GM12878 (cell line): ENCODE measurements at places on chromosomes 1 and 21.

DNA sequence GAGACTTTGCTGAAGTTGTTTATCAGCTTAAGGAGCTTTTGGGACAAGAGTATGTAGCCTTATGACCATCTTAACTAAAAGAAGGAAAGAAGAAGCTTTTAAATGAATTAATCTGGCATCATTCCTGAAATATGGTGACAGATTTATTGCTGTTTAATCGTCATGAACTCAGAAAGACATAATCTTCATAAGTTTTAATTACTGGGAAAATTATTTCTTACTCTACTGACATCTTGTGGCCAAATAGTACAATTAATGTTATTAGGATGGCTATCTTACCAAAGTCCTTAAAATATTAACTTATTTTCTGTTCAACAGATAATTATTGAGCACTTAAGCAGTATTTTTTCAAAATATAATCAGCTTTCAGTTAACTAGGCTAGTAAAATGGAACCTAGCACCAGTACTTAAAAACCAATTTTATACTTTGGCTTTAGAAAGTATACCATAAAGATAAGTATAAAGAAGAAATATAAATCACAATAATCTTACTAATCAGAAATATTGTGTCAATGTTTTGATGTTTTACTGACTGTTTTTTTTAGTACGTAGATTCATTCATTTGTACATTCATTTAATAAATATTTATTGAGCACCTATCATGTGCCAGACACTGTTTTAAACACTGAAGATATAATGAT is 34.7 kb upstream of the GPR25 start:
- DNase-seq, result no peak

DNA sequence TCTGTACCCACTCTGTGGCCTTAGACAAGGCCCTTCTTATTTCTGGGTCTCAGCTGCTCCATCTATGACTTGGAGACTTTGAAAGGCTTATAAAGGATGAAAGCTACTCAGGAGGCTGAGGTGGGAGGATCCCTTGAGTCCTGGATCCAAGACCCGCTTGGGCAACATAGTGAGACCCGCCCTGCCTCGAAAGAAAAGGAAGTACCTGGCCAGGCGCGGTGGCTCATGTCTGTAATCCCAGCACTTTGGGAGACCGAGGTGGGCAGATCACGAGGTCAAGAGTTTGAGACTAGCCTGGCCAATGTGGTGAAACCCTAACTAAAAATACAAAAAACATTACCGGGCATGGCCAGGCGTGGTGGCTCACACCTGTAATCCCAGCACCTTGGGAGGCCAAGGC is 13.4 kb downstream of the ID3 start:
- DNase-seq, result no peak

- no peak for DNase-seq
Measured at GRCh38 chr1:101290119-101290921, 53.5 kb downstream of the S1PR1 start.

DNA sequence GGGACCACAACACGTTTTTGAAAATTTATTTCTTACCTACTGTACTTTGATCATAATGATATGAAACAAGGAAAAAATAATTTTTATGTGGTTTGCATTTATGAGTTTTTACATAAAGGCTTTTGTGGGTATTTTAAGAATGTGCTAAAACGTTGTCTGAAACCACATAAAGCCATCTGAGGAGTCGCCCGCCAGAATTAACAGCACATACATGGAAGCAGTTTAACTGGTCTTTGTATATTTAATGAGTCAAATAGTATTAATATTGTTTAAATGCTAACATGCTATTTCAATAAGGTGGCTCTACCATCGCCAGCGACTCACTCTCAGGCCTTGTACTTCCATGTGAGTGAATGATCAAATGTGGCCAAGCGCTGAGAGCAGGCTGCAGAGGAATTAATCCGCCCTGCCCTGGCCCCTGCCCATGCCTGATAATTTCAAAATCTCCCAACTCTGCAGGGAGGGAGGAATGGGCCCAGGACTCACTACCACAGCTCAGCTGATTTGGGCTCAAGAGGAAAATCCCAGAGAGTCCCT is 49.6 kb downstream of the SLC66A1 start:
- no peak for DNase-seq

GRCh38 chr1:33310702-33311101 is 10.2 kb downstream of the A3GALT2 start:
- DNase-seq, result no peak

GRCh38 chr1:158969855-158970254 is 38.5 kb downstream of the PYHIN1 start:
- no peak for DNase-seq

DNA sequence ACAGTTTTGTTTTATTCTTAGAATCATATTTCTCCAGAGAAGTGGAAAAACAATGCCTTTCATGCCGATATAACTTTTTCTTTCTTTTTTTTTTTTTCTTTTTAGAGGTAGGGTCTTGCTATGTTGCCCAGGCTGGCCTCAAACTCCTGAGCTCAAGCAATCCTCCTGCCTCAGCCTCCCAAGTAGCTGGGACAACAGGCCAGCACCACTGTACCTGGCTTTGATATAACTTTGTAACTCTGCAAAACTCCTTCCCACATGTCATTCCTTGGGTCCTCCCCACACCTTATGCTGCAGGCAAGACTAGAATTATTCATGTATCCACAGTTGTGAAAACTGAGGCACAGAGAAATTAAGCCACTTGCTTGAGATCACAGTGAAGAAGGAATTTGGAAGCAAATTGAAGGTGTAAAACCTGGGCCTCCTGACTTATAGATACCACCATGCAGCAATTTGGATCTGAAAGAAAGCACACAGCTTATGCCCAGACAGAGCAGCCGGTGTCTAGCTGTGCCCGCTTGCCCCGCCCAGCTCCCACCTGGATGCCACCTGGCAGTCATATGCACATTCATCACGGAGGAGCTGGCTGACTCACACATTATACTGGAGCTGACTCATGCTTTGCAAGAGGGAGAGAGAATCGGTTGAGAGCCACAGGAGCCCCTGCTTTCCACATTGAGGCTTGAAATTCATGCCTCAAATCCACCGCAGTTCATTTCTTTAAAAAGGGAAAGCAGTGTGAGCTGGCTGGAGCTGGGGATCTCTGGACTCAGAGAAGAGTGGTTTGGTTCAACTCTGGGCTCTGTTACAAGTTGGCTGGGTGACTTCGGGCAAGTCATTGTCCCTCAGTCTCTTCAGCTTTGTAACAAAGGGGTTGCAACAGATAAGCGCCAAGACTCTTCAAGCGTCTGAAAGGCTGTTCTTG is 8.3 kb upstream of the SLC2A1 start:
- no peak for DNase-seq

- DNase-seq, result no peak
Measured at GRCh38 chr1:5828308-5828935, 163.8 kb downstream of the NPHP4 start.

- DNase-seq, result no peak
Measured at GRCh38 chr1:171488190-171488929, 3.0 kb downstream of the PRRC2C start.

GRCh38 chr1:116861137-116861536 is 48.6 kb upstream of the PTGFRN start:
- no peak for DNase-seq

GRCh38 chr1:111887385-111887784 is 102.1 kb downstream of the KCND3 start:
- DNase-seq, result no peak

DNA sequence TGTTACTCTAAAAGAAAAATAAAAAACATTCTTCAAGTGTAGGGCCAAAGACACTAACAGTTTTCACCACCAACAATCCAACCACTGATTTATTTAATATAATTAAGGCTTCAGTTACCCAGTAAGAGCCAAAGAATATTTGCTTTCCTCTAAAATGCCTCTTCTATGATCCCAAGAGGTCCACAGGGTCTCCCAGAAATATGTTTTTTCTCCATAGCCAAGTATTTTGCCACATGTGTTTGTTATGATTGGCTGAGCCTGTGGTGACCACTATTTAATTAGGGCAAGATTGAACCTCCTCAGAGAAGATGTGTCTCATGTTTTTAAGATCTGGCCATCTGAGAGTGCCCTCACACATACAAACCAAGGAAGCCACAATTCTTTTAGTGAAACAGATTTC is 135.9 kb downstream of the TPR start:
- DNase-seq, result no peak

DNA sequence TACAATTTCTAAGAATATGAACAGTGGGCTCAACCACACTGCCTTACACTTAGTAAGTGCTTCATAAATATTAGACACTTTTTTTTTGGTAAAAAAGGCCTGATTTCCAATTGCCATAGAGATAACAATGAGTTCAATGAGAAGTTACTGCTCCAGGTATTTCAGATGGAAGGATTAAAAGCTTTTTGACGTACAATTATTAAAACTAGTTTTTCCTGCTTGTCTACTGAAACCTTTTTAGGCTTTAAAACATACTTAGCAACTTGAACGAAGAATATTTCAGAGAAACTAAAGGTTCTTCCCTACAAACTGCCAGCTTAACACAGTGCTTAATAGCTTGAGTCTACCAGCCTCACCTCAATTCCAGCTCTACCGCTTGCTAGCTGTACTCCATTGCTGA is 43.7 kb downstream of the TRIT1 start:
- no peak for DNase-seq

GRCh38 chr1:99850459-99851291 is 514 bp downstream of the AGL start:
- no peak for DNase-seq

DNA sequence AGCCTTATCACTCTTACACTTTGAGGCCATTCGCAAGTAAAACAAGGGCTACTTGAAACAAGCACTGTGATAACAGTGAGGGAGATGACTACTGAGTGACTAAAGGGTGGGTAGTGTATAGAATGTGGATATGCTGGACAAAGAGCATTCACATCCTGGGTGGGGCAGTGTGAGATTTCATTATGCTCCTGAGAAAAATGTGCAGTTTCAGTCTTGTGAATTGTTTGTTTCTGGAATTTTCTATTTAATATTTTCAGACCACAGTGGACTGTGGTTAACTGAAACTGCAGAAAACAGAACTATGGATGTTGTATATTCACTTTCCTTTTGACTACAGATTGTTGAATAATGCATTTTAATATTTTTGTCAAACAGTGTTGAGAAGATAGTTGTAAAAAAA is 25.1 kb upstream of the B3GALT2 start:
- DNase-seq, result peak; percentile 19

DNA sequence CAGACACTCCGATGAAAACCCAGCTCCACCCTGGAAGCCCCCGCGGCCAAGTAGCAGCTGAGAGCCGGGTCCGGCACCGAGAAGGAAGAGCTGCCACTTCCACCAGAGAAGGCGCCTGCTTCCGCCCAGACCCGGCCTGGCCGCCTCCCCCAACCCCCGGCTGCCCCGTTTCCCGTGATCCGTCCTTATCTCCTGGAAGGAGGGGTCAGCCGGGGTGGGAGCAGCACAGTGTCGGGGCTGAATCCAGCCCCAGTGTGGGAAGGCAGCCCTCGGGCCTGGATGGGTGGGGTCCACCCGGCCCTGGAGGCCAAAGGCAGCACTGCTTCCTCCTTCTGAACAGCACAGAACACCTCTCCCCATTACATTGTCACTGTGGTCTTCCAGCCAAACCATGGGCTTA is 69.4 kb downstream of the MEGF6 start:
- no peak for DNase-seq

DNA sequence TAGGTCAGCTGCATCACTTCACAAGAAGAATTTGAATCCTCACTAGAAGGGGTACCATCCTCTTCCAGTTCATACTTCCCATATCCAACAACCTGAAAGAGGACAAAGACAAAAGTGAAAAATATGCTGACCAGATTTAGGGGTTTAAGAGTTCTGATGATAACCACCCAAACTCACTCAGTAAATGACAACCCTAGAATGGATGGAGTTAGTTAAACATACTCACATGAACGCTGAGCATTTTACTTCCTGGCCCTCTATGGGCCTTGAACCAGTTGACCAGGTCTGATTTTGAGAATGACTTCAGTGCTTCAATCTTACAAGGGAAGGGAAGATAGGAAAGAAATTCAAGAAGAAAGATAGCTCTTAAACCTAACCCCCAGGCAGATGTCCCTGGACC is 89.2 kb downstream of the NRDC start:
- no peak for DNase-seq

DNA sequence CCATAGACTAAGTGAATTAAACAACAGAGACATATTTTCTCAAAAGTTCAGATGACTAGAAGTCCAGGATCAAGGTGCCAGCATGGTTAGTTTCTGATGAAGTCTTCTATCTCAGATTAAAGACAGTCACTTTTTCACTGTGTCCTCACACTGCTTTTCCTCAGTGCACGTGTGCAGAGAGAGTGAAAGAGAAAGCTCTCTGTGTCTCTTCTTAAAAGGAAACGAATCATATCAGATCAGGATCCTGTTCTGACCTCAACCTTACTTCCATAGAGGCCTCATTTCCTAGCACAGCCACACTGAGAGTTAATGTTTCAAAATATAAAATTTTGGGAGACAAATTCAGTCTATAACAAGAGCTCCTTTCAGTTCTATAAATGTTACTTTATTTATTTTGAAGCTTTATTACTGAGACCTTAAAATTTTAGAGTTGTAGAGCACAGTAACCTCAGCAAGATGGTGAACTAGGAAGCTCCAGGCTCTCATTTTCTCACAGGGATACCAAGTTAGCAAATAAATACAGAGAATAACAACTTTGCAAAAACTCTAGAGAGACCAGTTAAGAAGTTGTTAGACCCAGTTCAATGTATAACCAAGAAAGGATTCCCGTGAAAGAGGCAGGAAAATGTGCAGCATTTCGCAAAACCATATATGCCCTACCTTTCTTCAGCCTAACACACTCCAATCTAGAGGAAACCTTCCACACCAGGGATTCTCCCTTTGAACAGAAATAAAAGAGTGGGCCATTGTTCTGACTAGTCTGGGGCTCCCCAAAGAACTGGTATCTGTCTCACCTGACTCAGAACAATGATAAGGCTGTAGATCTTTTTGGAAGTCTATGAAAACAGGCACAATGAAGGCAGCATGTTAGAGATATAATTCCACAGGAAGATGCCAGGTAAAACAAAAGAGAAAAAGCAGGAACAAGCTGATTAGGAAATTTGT is 372.2 kb downstream of the MRPL39 start:
- no peak for DNase-seq

DNA sequence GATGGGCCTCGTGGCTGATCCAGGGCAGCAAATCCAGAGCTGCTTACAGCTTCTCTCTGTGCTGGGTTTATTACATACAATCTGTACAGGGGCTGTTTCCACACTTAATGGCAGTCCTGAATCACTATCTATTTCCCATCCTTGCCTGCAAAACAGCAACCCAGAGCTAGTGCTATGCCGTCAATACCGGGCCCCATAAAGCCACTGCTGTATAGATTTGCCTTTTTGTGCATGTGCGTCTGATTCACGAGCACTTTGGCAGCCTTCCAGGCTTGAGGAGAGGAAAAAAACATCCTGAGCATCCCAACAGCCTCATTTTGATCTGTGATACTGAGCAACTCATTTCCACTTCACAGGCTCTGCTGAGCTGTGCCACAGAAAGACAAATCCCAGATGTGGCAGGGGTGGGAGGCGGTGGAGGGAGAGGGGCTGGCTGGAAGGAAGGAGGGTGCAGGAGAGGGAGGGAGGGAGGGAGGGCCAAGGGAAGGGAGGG is 65.2 kb upstream of the TARBP1 start:
- DNase-seq, result no peak

- no peak for DNase-seq
Measured at GRCh38 chr1:183282101-183282855, 96.2 kb downstream of the LAMC2 start.

- DNase-seq, result no peak
Measured at GRCh38 chr1:218274511-218274910, 10.6 kb upstream of the RRP15 start.

- DNase-seq, result no peak
Measured at GRCh38 chr1:101181930-101182329, 54.9 kb upstream of the S1PR1 start.
